ENCODE measurements at places on chromosomes 11 and 22.
A peak's percentile ranks its signal among the peaks of the same experiment; 100 is the strongest.

DNA sequence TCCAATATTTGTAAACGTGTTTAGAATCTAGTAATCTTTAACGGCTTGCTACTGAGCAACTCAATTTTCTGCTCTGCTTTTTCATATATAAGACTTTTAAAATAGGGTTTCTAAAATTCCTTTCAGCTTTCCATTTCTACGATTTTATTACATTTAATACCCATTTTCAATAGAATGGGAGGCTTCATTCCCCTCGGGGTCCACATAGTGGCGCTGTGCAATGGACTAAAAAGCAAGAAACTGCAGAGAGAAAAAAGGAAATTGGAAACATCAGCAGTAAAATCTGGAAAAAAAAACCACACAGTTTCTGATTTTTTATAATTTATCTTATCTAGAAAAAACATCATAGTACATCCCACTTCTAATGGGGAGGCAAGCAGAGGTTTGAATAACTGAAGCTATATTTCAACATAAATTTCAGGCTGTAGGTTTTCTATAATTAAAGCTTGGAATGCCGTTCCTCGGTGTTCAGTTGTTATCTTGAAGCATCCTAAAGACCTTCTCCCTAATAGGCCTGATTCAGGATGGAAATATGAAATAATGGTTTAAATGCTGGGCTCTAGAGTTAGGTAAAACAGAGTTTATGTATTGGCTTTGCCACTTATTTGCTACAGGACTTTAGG is 18.7 kb upstream of the JHY start:
- peak; percentile 51 for DNase-seq

DNA sequence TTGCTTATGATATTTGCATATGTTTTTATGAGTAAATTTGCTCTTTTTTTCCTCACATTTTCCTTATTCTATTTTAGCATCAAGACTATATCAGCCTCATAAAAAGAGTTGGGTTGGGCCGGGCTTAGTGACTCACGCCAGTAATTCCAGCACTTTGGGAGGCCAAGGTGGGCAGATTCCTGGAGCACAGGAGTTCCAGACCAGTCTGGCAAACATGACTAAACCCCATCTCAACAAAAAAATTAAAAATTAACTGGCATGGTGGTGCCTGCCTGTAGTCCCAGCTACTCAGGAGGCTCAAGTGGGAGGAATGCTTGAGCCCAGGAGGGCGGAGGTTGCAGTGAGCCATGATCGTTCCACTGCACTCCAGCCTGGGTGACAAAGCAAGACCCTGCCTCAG is 148.8 kb upstream of the ANO5 start:
- no peak for DNase-seq

DNA sequence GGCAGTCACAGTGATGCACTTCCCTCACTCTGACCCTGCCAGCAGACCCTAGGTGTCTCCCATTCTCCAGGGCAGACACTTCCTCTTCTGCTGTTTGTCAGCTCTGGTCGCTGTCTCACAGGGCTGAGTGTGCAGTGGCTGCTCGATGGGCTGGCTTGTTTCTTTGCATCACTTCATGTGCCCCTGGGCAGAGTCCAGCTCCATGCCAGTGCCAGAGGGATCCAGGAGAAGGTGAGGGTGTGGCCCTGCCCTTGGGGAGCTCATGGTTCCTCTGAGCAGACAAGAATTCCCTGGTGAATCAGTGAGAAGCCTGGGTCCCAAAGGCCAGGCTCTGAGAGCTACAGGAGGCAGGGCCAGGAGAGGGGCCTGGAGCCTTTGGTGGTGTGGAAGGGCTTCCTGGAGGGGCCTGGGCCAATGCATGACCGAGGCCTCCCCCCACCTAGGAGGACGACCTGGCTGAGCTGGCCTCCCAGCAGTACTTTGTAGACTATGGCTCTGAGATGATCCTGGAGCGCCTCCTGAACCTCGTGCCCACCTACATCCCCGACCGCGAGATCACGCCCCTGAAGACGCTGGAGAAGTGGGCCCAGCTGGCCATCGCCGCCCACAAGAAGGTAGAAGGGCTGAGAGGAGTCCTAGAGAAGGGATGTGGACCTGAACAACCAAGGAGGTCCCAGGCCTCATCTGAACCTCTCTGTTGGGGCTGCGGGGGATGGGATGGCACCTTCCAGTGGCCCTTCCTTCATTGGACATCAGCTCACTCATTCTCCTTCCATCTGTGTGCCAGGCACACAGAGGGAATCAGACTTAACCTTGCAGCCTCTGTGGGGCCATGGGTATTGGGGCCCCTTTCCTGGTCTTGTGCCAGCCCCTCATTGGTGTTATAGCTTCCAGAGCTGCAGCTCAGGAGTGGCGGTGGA is 66.1 kb downstream of the MYO7A start:
- DNase-seq: peak; percentile 1

DNA sequence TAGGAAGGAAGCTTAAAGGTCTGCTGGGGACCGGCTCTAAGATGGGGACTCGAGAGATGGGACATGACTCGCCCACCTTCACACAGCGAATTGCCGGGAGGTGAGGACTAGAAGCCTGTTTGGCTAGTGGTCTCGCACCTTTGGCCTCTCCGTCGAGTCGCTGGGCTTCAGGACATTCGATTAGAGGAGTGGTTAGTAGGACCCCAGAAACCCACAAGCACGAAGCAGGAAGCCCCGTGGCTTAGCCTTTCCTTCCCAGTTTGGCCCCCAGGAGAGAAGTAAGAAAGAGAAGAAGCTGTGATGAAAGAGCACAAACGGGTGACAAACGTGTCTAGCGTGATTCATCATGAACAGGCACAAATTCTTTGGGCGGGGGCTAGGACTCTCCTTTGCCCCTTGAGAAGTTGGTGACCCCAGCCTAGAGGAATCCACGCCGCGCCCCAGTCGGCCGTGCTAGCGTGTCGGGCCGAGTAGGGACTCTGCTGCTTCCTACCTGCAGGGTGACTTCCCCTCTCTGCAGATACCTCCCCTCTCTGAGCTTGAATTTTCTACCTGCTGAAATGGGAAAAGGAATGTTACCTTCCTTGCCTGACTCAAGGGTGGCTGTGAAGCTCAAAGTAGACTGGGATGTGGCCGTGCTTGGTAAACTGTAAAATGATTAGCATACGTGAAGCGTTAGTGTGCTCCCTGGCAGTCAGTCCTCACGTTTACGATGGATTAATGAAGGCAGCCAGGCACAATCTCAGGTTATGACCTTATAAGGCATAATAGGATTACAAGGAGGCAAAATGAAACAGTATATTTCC is 1.1 kb upstream of the ADM start:
- DNase-seq: peak; percentile 24

GRCh38 chr11:58844361-58845005 is at the start of gene GLYATL2:
GLYATL2 (minus strand) TSS chr11:58844704; CDS start chr11:58839612, 5,092 bp downstream.
- DNase-seq: no peak

DNA sequence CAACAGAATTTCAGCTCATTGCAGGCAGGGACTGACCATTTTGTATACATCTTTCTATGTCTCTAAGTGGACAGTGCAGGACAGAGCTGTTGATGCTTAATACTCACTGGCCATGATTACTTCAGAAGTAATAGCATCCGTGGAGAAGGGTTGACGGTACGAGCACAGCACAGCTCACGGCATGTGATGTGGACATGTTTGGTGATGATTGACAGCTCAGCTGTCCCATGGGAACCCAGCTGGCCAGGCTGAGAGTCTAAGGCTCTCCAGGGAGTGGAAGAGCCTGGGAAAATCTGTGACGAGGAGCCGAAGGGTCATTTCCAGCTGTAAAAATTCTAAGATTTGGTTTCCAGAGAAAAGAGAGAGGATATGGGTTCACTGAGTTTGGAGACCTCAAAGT is 198.2 kb downstream of the SNX19 start:
- no peak for DNase-seq

DNA sequence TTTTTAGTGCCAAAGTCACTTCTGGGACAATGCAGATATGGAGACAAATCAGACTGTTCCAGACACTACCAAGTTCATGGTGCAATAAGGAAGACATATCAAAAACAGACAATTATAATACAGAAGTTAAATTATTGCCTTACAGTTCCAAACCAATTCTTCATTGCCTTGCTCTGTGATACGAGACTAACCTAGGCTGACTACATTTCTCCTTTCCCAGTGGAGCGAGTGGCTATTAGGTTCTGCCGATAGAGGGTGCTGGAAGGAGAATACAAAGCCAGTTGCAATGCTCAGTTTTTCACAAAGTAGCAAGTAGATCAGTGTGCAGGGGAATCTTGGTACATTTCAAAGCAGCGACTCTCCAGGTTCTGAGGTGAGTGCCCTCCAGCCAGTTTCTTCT is 67.8 kb downstream of the FAM168A start:
- DNase-seq: no peak

DNA sequence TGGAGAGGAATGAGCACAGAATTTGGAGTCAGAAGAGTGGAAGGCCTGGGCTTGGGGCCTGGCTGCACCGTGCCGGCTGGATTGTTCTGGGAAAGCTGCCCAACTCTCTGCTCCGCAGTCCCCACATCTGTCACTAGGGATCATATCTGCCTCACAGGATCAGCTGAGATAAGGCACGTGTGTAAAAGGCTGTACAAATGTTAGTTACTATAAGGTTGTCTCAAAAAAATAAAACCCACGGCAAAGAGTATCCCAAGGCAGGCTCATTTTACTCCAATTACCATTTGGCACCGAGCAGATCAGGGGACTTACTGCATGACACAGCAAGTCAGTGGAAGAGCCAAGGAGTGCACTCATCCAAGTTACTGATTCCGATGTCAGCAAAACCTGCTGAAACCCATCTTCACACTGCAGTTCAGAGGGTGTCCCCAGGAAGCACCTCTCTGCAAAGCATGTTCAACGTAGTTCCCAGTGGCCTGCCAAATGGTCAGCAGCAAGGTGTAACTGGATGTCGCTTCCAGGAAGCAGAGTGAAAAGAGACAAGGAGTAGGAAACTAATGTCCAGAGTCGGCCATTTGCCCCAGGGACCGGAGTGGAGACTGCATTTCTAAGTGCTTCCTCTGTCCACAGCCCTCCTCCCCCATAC is 18.1 kb upstream of the MRTFA start:
- DNase-seq: no peak

GRCh38 chr11:79263001-79263400 is 177.8 kb downstream of the TENM4 start:
- no peak for DNase-seq

DNA sequence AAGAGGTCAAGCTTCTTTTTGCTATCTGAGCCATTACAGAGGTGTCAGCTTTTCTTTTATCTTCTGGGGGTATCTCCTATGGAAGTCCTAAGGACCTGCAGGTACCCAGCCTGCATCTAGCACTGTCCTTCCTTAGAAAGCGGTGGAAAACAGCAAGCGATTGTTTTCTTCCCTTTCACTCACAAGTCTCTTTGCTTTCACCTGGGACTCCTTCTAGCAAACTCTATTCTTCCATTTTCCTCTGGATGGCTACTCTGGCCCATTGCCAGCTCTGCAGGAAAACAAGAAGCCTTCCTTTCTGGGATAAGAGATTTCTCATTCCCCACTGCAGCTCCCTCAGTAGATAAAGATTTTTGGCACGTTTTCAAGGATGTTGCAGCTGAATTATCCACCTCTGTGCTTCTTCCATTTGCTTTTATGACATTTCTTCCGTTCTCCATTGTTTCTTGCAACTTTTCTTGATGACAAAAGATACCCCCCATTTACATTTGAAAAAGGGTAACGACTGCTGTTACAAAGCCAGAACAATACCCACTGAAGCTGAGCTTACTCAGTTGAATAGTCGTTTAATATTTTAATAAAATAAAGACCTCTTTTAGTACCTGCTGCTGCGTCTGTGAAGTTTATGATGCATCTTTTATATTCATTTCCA is 40.2 kb upstream of the BDNF start:
- no peak for DNase-seq

DNA sequence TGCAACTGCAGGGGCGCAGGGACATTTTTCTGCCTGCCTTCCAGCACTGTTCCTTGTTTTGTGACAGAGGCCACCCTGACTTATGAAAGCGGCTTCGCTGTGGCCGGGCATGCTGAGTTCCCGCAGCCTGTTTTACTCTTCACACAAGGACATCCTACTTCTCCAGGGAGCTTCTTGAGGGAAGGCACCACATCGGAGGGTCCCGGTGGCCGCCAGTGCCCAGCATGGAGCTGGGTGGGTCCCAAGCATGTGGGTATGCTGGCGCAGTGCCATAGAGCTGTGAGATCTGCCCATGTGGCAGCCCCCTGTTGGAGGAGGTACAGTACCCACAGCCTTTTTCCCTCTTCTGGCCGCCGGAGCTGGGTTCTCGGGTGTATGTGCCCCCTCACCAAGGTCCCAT is 136.1 kb downstream of the GRIK4 start:
- no peak for DNase-seq

- DNase-seq: no peak
Measured at GRCh38 chr22:42208362-42208761, 62.1 kb downstream of the TCF20 start.

DNA sequence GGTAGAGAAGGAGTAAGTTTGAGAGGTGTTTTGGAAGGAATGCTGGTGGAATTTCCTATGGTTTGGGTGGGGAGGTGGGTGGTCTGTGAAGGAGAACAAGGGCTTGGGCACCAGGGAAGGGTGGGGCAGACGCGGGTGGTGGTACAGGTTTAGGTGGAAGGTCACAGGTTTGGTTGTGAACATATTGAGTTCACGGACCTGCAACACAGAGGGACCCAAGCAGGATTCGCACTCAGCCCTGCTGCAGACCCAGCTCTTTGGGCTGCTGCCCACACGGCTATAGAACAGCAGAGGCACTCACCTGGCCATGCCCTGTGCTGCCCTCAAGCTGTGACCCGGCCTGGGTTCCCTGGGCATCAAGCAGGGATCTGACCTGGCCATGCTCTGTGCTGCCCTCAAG is 33.5 kb upstream of the EMID1 start:
- DNase-seq: no peak

DNA sequence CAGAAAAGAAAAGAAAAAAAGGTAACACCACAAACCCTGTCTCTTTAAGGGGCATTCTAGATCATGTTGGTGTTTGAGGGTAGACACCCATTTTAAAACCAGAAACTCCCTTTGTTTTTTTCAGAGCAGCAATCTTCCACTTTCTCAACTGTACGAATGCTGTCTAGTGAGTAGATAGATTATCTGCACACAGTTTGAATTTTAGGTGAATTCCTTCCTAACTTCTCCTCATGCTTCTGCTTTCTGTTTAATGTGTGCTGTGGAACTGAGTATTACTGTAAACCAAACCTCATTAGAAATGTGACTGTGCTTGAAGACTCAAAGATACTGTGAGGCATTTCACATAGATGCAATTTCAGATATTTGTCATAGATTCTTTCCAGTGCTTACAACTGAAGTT is 102.4 kb downstream of the PRMT3 start:
- DNase-seq: no peak

GRCh38 chr11:63869683-63870082 is 30.8 kb downstream of the MARK2 start:
- peak; percentile 55 for DNase-seq
